ENCODE measurements at places on chromosomes 13 and 19. TPM values are rescaled to one million over a fixed set of nuclear protein-coding genes. Genes with fewer than 3 reads are reported as not detected.

GRCh38 chr13:30857636-30858035 lies 48.4 kb upstream of the MEDAG start:
- ATAC-seq: no peak

- no peak for ATAC-seq
Measured at GRCh38 chr13:104143760-104144416, 1077.7 kb upstream of the SLC10A2 start.

The ZNF69 gene
- 13.6 TPM for total RNA-seq

The LILRB5 gene
- total RNA-seq: 12.5 TPM

DNA sequence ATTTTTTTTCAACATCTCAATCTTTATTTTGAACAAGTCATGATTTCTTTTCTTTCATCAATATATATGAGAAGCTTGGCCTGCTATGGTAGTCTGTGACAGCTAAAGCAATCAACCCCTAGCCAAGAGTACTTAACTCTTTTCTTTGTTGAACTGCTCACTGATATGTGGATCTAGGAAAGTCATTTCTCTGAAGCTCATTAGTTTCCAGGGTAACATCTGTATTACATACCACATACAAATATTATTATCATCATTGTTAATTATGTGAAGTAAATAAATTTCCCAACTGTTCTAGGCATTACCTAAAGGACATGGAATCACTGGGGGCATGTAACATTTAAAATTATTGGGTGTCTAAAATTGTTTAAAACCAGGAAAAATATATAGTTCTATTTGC lies 267.3 kb downstream of the DCT start:
- ATAC-seq: no peak

DNA sequence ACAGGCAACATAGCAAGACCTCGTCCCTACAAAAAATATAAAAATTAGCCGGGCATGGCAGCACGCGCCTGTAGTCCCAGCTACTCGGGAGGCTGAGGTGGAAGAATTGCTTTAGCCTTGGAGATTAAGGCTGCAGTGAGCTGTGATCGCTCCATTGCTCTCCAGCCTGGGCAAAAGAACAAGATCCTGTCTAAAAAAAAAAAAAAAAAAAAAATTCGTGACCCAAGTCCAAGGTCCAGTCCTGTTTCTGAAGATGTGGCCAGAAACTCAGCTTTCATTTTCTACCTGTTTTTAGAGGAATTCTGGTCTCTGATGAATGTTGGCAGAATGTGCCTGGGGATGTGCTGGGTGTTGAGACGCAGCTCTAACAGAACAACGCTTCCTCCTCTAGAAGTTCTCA lies 1.9 kb upstream of the PGPEP1 start:
- no peak for ATAC-seq

The OR7D2 gene
- 0.17 TPM for total RNA-seq

The FFAR1 gene
- not detected for total RNA-seq

- no peak for ATAC-seq
Measured at GRCh38 chr13:101917475-101917810, 465.0 kb downstream of the ITGBL1 start.

DNA sequence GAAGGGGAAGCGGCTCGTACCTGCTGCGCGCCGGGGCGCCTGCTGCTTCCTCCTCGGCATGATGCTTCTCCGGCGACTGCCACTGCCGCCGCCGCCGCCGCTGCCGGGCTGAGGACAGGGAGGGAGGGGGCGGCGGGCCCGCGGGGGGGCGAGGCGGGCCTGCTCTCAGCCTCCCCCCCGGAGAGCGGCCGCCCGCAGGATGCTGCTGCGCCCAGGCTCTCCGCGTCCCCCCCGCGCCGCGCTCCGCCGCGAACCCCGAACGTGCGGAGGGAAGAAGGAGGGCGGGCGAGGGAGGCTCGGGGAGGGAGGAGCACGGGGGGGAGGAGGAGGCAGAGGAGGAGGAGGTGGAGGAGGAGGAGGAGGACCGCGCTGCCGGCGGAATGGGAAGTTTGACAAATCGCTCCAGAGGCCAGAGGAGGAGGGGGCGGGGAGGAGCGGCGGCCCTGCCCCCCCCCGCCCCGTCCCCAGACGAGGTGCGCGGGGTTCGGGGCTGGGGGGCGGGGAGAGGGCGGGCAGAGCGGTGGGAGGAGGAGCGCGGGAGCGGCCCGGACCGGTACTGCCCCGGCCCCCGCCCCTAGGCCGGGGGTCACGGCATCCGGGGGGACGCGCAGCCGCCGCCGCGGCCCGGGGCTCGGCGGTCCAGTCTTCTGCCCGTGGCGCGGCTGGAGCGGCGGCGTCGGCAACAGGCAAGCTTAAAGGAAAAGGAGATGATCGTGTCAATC lies at the start of gene TSHZ3:
Gene TSHZ3 (minus strand): TSS at position 277 of the 722 bp plus-strand sequence. CDS start 217 bp downstream, at position 60.
- ATAC-seq: peak; percentile 80

DNA sequence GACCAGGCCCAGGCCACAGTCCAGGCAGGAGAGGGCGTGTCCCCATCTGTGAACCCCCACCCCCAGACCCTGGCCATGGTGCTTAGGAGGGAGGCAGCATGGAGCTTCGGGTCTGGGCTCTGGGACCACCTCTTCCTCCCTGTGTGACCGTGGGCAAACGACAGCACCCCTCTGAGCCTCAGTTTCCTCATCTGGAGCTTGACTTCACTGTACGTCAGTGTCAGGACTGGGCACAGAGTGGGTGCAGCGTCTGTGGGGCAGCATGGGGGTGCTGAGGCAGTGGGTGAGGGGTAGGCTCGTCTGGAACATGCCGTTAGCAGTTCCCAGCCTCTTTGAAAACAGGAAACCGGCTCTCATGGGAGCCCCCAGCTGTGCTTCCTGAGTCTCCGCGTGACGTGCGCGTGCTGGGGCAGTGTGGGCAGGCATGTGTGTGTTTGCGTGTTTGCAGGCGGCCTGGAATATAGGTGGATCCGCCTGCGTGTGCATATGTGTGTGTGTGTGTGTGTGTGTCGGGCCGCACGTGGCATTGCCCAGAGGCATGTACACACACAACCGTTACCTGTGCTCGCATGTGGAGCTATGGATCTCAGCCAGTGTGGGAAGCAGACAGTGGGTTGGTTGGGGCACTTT lies 15.8 kb downstream of the ARRDC2 start:
- ATAC-seq: peak; percentile 60

The APOC1 gene
- not detected for total RNA-seq

The DAND5 gene
- not detected for total RNA-seq

DNA sequence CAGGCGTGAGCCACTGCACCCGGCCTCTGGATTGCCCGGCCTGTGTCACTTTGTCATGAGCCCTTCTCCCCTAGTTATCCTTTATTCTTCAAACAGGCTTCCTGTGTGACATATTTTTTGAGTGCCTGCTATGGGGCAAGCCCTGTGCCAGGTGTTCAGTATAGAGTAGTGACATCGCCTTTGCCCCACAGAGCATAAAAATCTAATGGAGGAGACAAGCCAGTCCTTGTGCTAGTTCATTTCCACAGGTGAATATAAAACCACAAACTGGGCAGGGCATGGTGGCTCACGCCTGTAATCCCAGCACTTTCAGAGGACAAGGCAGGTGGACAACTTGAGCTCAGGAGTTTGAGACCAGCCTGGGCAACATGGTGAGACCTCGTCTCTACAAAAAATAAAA lies 43.2 kb downstream of the BBC3 start:
- ATAC-seq: no peak

The ARHGEF18 gene
- 21.3 TPM for total RNA-seq

The IFNL1 gene
- total RNA-seq: not detected
